ENCODE measurements at places on chromosomes 2 and 18. TPM values are rescaled to one million over a fixed set of nuclear protein-coding genes. Genes with fewer than 3 reads are reported as not detected.
A peak's percentile ranks its signal among the peaks of the same experiment; 100 is the strongest.

- DNase-seq: no peak
Measured at GRCh38 chr2:108412995-108413710, 35.4 kb downstream of the SULT1C4 start.

DNA sequence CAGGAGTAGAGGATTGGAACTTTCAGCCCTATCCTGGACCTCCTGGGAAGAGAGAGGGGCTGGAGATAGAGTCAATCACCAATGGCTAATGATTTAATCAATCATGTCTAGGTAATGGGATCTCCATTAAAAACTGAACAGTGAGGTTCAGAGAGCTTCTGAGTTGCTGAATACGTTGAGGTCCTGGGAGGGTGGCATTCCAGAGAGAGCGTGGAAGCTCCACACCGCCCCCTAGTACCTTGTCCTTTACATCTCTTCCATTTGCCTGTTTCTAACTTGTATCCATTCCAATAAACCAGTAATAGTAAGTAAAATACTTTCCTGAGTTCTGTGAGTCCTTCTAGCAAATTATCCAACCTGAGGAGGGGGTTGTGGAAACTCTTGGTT, 101.7 kb downstream of the B3GNT2 start:
- no peak for DNase-seq

- DNase-seq: no peak
Measured at GRCh38 chr2:126220331-126220730, 435.6 kb upstream of the GYPC start.

DNA sequence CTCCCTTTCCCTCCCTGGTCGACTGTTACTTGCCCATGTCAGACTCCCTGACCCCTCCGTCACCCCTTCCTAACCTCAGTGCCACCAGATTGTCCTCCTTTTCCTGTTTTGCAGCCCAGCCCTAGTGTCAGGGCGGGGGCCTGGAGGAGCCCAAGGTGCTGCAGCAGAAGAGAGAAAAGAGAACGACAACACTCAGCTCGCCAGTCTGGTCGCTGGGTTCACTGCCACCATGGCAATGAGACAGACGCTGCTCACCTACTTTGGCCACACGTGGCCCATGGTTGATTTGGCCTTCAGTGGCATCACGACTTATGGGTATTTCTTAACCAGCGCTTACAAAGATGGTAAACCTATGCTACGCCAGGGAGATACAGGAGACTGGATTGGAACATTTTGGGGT, 108.4 kb upstream of the RMDN2 start:
- DNase-seq: no peak

GRCh38 chr2:138724729-138725459, 55.3 kb downstream of the NXPH2 start:
- DNase-seq: no peak

- no peak for DNase-seq
Measured at GRCh38 chr2:220877897-220878296, 694.2 kb downstream of the EPHA4 start.

GRCh38 chr2:169709981-169710380, 15.7 kb downstream of the PHOSPHO2 start:
- DNase-seq: no peak

- DNase-seq: no peak
Measured at GRCh38 chr2:11852526-11853196, 106.2 kb downstream of the LPIN1 start.

- no peak for DNase-seq
Measured at GRCh38 chr2:30710016-30710415, 97.2 kb downstream of the CAPN13 start.

- peak; percentile 86 for DNase-seq
Measured at GRCh38 chr2:55156326-55156725, 75.8 kb downstream of the CLHC1 start.

GRCh38 chr2:133821107-133821760, 253.0 kb upstream of the NCKAP5 start:
- DNase-seq: no peak

DNA sequence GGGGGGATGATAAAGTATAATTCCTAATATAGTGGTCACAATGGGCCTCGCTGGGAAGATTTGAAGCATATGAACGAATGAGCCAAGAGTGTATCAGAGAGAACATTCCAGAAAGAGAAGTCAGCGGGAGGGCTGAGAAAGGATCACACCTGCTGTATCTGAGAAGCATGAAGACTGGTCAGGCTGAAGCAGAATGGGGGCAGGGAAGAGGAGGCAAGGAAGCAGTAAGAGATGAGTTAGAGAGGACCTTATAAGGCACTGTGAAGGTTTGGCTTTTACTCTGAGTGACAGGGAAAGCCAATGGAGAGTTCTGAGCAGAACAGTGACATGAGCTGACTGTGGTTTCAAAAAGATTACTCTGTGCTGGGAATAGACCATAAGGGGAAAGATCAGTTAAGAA, 73.5 kb downstream of the CHN1 start:
- no peak for DNase-seq

DNA sequence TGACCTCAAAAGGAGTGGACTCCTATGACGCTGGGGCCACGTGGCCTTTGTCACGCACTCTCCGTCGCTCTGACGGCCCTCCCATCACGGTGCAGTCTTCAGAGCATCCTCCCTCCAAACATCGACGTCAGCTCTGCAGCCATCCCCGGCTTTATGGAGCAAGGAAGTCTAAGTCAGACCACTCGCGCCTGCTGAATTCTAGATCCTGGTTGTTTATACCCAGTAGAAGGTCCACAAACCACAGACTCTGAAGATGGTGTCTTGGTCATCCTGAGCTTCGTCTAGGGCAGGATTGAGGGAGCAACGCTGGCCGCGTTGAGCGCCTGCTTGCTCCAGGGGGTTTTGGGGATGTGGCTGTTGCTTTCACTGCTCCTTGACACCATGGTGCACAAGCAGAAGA, 228.0 kb upstream of the SALL3 start:
- no peak for DNase-seq

DNA sequence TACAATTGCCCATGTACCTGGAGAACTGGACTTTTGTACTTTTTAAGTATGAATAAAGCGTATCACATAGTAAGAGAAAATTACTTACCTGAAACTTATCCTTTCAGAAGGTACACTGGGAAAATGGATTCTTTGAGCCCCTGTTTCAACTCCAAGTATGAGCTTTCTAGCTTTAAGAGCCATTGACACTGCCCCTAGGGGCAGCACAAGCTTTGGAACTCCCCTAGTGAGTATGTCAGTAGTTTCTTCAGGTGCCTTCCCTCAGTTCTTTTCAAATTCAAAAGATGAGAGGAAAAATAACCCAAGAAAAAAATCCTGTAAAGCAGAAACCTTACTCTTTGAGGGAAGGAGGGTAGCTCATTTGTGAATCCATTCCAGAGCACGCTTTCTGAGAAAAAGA, 124.1 kb downstream of the MEMO1 start:
- DNase-seq: peak; percentile 5

- DNase-seq: no peak
Measured at GRCh38 chr2:30897539-30897938, 90.3 kb upstream of the CAPN13 start.

DNA sequence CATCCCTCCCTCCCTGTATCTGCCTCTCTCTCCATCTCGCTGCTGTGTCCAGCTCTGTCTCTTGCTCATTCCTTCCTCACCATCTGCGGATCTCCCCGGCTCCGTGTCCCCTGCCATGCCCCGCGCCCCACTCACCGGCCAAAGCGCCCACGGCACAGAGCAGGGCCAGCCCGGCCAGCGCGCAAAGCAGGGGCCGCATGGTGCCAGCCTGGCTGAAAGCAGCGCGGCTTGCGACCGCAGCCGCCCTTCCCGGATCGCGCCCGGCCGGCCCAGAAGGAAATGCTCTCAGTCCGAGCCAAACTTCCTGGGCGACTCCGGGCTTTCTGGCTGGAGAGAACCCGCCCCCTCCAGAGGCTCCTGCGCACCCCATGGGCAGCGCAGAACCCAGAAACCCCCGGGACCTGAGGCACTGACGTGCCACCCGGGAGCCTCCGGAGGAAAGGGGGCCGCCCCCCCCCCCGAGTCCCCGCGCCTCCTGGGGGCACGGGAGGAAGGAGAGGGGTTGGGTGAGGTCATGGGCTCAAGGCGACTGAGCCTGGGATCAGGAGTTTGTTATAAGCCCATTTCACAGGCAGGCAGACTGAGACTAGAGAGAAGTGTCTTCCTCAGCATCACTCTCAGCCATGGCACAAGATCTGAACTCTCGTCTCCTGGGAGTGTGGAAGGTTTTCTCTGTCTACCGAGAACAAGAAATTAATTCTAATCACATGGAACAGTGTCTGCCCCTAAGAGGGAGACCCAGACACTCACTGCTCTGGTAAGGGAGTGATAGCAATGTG, 45.2 kb upstream of the RAB6C start:
- DNase-seq: no peak

- DNase-seq: no peak
Measured at GRCh38 chr2:46315103-46315890, 18.1 kb downstream of the EPAS1 start.

DNA sequence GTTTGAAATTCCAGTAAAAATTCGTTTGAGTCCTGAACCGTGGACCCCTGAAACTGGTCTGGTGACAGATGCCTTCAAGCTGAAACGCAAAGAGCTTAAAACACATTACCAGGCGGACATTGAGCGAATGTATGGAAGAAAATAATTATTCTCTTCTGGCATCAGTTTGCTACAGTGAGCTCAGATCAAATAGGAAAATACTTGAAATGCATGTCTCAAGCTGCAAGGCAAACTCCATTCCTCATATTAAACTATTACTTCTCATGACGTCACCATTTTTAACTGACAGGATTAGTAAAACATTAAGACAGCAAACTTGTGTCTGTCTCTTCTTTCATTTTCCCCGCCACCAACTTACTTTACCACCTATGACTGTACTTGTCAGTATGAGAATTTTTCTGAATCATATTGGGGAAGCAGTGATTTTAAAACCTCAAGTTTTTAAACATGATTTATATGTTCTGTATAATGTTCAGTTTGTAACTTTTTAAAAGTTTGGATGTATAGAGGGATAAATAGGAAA, 80.7 kb downstream of the ACSL3 start:
- peak; percentile 16 for DNase-seq

The UCN gene
- total RNA-seq: not detected

The KLHL29 gene
- 8.4 TPM for total RNA-seq

The SFT2D3 gene
- 11.6 TPM for total RNA-seq

The PTPRM gene
- total RNA-seq: 109 TPM

The HOXD9 gene
- 1.8 TPM for total RNA-seq

The FER1L5 gene
- under 0.01 TPM for total RNA-seq

The TCF7L1 gene
- total RNA-seq: 11.1 TPM

The CPLX4 gene
- not detected for total RNA-seq

The PLGLB2 gene
- total RNA-seq: 2.6 TPM

Data from tongue (tissue), 3 donors.